ENCODE measurements at places on chromosomes 1 and 21. TPM values are rescaled to one million over a fixed set of nuclear protein-coding genes. Genes with fewer than 3 reads are reported as not detected.

Gene DNMT3L
- polyA plus RNA-seq = not detected

Gene LCE1C
- polyA plus RNA-seq = 0.32 TPM

Gene S100A10
- 2,455 TPM for polyA plus RNA-seq

Gene CRYBG2
- polyA plus RNA-seq = 163 TPM

Measured in esophagus (tissue), 2 donors.